T-helper 2 cell (primary cell): ENCODE measurements at places on chromosomes 12 and 14.

- DNase-seq: no peak
These were observed 94.7 kb upstream of the KRR1 start for GRCh38 chr12:75606151-75606550.

GRCh38 chr14:60303745-60304144 lies 54.7 kb downstream of the PPM1A start:
- no peak for DNase-seq

DNA sequence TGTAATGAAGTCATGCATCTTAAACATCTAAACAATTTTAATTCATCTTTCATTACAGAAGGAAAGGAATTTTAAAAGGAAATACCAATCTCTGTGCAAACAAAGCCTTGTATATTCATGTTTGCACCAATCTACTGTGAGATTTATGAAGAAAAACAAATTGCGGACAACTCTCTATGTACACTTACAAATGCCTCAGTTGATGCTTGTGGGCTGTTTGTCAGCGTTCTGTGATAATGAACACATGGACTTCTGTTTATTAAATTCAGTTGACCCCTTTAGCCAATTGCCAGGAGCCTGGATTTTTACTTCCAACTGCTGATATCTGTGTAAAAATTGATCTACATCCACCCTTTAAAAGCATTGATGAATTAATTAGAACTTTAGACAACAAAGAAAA lies 5.4 kb downstream of the GPR65 start:
- no peak for DNase-seq

GRCh38 chr14:98120831-98121464 lies 1151.0 kb downstream of the BCL11B start:
- DNase-seq: no peak

GRCh38 chr12:93179792-93180191 lies 197.9 kb upstream of the NUDT4 start:
- no peak for DNase-seq

- peak; percentile 3 for DNase-seq
These were observed 84.1 kb downstream of the KIF26A start for GRCh38 chr14:104222396-104223036.
